ENCODE measurements at places on chromosomes 2 and 18.

DNA sequence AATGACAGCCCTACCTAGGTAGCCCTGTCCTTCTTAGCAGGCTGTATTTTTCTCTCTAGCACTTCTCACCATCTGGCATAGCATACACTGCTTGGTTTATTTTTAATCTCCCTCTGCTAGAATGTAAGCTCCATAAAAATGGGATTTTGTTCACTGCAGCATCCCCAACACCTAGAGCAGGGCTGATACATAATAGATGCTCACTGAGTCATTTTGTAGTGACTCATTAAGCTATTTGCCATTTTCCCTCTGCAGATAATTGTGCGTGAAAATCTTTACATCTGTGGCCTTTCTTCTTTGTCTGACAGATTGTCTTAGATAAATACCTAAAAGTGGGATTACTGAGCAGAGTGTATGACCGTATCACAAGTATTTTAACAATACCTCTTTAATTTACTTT is 82.5 kb downstream of the CERS6 start:
- DNase-seq, result no peak

DNA sequence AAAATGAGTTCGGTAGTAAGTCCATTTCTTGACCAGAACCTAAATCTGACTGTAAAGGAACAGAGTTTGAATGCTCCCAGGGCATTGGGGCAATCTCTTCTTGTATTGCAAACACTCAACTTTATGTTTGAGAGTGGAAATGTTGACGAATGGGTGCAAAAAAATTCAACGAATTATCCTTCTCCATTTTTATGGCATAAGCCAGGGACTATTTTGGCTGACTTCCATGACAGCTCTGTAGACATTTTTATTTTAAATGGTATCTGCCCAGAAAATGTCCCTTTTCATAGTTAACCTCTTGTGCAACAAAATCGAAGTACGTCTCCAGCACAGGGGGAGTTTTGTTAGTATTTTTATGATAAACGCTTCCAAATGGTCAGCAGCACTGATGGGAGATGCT is 3.7 kb downstream of the MLPH start:
- no peak for DNase-seq

- DNase-seq, result no peak
These were observed 26.3 kb downstream of the FN1 start for GRCh38 chr2:215409331-215410127.

- DNase-seq, result no peak
These were observed 246.4 kb upstream of the HDAC4 start for GRCh38 chr2:239647052-239647819.

- peak; percentile 51 for DNase-seq
These were observed 6.8 kb upstream of the PXDN start for GRCh38 chr2:1750933-1751766.

DNA sequence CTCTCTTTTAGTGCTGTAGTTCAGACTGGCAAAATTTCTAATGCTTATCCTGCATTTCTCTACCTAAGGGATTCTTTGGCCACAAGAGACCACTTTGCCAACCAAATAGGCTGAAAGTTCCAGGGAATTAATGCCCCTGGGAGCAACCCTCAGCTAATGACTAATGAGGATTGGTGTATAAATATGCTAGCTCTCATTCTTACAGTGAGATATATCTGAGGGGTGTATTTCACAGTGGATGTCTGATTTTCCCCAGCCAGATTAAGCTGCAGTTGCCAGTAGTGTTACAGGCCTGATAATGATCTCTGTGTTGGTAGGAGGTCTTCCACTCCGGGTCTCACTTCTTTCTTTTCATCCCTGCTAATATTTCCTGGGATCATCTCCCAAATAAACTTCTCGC is 90.4 kb downstream of the GULP1 start:
- no peak for DNase-seq

DNA sequence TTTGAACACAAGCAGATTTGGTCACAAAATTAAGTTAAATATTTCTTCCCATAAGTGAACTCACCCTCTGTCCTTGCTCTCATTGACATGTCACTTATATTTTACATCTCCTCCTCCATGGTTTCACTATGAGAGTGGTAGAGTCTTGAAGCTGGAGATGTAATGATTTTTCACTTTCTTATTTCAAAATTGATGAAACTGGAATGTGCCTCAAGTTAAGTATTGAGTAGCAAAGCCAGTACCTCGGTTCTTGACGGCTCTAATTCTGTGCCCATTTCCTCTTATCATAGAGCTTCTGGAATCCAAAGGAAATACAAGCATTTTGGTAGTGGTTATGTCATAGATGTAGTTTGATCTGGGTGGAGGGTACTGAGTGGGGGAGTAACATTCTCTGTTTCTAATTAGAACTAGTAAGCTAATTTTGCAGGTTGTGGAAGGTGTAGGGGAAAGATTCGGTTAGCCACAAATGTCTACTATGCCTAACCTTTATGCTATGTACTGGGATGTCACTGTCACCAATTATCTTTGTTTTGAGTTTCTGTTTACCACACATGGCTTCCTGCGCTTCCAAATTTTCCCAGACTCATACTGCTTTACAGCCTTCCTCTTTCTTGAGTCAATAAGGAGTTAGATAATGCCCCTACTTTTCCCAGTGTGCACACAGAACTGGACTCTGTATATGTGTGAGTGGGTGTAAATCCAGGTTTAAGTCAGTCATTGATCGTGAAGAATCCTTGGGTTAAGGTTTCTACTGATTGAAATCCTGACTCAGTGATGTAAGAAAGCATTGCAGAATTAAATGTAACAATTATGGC is 96.8 kb downstream of the DIS3L2 start:
- no peak for DNase-seq

DNA sequence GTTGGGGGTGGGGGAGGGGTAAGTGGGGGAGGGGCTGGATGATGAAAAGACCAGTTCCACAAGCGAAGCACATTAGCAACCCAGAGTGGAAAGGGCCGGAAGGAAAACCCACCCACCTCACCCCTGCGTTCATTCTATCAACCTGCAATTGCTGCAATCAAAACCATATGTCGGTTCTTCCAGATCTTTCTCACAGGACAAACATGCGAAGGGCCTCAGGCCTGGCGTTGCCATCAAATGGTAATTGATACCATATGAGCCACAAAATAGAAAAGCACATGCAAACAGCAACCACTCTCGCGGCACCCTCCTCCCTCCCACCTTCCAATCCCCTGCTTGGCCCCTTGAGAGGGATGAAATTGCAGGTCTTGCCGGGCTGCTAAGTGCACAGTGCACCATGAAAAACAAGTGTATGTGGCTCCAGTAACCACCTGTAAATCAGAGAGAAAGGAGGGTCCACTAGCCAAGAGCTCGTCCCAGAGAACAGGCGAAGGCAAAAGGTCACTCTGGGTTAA is 287.5 kb downstream of the TCF4 start:
- DNase-seq, result no peak

DNA sequence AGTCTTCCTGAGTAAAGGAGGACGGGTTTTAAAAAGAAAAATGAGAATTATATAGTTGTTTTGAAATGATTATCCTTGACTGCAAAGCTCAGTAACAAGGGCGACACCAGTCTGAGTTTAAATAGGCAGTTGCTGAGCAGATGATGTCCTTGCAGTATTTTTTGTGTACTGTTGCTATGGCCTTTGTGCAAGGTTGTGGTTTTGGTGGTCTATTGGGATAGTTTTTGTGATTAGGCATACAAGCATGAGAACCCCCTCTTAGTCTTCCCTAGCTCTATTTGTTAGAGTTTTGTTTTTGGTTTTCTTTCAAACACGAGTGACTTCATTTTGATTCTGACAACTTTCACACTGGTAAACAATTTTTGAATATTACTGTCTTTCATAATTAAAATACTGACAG is 64.1 kb downstream of the TAF4B start:
- DNase-seq, result no peak

GRCh38 chr2:201135386-201135785 is 19.4 kb downstream of the CFLAR start:
- DNase-seq, result no peak
